Activated T-helper 2 cell treated with anti-CD3 and anti-CD28 coated beads, Interferon-gamma antibody, Interleukin-2, Interleukin-4, amounts not matched to agents 10 μg/mL and 5 μg/mL and 100 μg/mL, durations not matched to agents 14 hours and 24 hours and 36 hours (primary cell): ENCODE measurements at places on chromosomes 12 and 14. TPM values are rescaled to one million over a fixed set of nuclear protein-coding genes. Genes with fewer than 3 reads are reported as not detected.

DNA sequence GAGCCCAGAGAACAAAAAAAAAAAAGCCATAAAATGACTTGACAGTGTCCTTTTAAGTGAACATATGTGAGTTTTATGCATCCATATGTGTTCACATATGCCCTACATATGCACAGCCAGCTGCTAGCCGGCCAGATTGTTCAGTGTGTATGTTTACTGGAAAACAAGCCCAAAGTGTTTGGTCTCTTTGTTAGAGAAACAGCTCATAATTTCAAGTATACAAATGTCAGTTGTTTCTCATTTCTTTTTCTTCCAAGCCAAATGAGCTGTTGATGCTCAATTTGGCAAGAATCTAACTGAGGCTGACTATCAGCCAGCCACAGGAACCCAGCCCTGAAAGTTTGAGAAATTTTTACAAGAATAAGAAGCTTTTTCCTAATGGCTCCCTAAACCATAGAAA, 60.8 kb upstream of the TSPAN8 start:
- no peak for DNase-seq

DNA sequence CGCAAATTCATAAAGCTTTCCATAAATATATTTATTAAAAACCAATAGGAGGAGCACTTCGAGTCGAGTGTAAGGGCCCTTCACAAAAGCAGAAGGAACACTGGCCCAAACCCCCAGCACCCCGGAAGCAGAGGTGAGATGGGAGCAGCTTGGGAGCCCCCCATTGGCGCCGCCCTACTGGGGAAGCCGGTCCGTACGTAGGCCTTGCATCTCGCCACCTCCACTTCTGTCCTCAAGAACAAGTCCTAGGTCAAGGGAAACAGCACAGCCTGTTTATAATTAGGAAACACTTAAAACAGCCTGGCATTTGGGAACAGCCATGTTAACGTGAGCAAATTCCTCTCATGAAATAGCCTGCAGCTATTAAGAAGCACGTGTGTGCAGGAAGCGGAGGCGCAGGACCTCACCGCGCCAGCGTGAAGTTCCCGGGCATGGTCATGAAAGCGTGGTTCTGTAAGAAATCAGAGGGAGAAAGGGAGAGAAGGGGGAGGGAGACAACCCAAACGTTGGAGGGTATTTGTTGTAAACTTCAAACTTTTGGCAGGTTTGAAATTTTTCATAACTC, 7.7 kb downstream of the ANKRD9 start:
- no peak for DNase-seq

GRCh38 chr14:68306265-68306933, 486.5 kb downstream of the ZFP36L1 start:
- DNase-seq: no peak

DNA sequence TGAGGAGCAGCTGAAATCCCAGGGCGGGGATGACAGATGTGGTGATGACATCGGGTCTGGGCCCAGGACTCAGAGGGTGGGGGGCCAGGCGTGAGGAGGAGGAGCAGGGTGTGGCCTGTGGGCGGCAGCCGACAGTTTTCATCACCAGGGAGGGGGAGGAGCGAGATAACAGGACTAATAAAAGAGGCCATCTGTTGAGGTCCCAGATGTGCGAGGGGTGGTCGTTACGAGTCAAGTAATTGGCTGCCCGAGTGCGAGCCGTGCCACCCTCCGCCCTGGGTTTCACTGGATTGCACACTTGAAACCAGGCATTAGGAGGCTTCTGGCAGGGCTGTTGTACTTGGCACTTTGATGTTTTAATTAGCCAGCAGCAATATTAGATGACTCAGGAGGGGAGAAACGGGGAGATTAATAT, 67.2 kb downstream of the NOS1 start:
- DNase-seq: no peak

DNA sequence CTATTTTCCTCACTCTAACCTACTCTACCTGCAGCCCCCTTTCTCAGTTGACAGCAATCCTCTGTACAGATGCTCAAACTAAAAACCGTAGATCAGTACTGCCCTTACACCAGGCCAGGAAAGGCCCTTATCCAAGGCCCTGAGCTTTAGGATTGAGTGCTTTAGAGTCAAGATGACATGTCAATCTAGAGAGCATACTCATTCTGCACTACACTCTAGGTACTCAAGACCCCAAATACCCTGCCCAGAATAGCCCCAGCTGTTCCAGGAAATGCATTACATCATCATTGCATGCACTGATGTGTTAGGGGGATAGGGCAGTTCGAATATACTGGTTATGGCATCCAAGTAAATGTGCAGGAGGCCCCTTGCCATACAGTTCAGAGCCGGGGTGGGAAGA, 3.5 kb upstream of the PHLDA1 start:
- DNase-seq: no peak

- DNase-seq: no peak
Measured at GRCh38 chr12:26636710-26637328, 196.2 kb downstream of the ITPR2 start.

GRCh38 chr12:28149279-28149678, 41.0 kb upstream of the CCDC91 start:
- DNase-seq: no peak

DNA sequence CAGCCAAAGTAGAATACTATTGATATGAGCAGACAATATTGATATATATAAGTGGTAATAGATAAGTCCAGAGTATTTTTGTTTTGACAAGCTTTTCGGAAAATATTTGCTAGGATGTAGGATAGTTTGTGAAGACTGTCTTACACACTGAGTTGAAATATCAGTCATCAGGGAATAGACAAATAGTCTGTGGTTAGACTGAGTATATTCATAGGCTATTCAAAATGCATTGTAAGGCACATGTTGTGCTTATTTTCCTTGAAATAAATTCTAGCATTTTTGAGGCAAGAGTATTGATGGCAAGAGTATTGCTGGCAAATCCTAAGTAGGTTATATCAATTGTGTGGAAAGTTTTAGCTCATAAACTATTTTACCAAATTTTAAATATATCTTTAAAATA, 201.1 kb downstream of the LRIG3 start:
- no peak for DNase-seq

DNA sequence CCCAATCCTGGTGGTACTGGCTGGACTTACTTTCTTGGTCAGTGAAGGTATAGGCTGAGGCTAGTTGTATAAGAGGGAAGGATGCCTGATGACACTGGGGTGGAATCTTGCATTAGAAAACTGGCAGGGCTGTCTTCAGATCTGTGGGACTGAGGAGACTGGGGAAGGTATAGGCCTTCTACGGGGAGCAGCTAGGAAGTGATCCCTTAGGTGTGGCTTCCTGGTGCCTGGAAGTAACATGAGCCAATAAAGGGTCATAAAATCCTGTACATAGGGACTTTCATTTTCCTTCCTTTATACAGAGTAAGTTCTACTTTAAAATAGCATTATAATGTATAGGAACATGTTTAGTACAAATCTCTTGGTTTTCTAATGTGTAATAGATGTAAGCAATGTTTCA, 716.8 kb downstream of the LRFN5 start:
- DNase-seq: no peak

DNA sequence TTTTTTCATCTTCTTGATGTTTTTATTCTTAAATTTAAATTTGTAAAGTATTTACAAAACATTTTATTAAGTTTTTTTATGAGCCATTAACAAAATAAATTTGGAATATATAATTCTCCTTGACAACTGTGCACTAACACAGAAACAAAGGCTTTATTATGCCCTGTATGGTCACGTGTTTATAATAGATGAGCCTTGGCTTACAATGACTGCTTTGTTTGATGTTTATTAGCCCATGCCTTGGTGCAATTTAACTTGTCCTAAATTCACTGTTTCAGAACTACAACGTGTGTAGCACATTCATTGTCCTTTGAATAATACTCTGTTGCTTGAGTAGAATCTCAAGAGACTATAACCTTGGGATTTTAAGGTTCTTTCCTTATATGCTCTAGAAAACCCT, 59.8 kb downstream of the CNTN1 start:
- no peak for DNase-seq

DNA sequence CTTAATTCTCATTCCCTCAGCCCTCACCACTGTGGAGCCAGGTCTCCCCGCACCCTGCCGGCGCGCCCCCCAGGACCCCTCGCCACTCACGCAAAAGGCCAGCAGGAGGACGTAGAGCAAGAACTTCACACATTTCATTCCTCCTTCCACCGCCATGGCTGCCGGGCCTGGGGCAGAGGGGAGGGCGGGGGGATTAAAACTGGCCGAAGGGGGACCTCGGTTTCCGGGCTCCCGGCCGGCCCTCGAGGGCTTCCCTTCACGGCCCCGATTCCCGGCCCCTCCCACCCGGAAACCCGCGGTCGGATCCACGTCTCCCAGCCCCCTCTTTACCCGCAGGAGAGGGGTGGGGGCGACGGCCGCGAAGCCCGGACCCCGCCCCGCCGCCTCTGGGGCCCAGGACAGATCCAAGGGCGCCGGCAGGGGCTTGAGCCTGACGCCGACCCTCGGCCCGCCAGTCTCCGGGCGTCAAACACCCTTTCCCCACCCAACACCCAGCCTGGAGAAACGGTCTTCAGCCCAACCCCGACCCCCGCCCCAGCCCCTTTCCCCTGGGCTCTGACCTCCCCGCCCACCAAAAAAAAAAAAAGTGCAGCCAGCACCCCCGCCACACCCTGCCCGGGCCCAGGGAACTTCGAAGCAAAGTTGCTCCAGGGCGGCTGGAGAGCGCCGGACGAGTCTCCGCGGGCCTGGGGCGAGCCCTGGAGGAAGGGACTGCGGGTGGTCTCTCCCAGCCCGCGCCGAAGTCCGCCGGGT, 447 bp downstream of the CD63 start:
- DNase-seq: no peak

GRCh38 chr12:95548056-95548538, 3.2 kb downstream of the USP44 start:
- peak; percentile 13 for DNase-seq

- DNase-seq: no peak
Measured at GRCh38 chr12:92432724-92433441, 269.9 kb upstream of the PLEKHG7 start.

DNA sequence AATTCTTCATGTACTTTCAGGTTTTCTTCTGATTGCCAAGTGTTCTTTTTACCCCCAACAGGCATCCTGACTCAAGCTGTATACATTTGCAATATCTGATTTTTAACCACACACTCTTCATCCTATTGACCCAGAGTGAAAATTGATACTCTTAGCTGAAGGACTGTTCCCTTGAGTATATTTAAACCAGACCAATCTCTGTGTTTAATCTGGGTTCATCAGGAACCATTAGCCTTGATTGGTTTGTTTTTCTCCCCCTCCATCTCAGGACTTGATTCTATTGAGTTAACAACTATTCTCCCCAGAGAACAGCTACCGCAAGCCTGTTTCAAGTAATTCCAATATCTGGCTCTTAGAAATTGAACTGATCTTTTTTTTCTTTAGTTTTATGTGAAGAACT, 222.3 kb upstream of the NOVA1 start:
- no peak for DNase-seq

DNA sequence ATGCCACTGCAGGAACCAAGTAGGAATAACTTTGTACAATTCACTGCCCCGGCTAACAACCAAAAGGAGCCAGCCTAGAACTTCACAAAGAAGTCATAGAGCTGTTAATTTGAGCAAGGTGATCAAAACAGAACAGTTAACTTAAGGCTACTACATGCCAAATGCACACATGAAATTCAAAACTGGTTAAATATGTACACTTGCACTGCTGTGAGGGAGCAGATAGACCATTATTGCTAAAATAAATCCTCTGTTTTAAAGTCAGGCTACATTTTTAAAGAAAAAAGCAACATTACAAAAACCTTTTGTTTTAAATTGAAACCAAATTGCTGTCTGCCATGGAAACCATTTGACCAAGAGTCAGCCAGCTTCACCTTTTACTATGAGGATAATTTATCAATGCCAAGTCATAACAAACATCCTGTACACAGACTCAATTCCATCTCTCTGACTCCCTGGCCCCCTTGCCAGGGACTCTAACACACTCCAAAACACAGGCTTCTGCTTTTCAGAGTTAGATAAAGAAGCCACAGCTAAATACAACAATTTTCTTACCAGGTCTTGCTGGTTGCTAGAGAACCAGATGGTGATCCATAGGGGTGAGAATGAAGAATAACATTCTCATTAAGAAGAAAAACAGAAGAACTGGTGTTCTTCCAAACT, 84.0 kb downstream of the LRP6 start:
- DNase-seq: no peak

- DNase-seq: no peak
Measured at GRCh38 chr12:119447126-119447525, 112.6 kb downstream of the CCDC60 start.

DNA sequence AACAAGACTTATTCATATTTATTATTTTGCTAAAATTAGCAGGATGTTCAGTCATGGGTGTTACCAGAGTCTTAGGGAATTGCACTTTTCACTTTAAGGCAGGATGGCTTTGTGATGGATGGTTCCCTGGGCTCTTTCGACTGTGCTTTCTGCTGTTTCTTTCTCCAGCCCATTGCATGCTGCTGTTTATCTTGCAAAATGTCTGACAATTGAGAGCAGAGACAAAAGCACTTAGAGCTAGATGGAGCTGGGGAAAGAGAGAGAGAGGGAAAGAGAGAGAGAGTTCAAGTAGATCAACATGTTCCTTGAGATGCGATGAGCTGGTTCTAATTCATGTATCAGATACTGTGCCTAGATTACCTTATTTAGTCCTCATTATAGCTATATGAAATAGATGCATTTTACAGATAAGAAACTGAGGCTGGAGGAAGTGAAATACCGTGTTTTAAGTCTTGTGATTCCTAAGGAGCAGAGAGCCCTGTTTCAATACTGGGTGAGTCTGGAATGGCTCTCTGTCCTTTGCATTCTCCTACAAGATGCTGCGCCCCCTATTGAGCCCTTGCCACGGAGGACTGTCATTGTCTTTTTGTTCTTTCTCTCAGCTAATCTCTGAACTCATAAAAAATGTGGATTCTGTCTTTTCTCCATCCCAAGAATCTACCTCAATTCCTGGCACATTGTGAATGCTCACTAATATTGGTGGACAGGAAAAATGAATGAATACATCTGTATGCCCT, 227.9 kb downstream of the ALG10B start:
- DNase-seq: no peak

Gene FAM90A1
- total RNA-seq: 0.14 and 0.25 TPM in 2 replicates

Gene P3H3
- total RNA-seq: 5.2 and 5.3 TPM in 2 replicates

Gene CYP27B1
- 11.3 and 13.0 TPM in 2 replicates for total RNA-seq

Gene AKAP5
- total RNA-seq: 2.3 and 2.5 TPM in 2 replicates

Gene CATSPERB
- 0.46 and 0.69 TPM in 2 replicates for total RNA-seq

Gene PLEK2
- 0.37 TPM in 1 of 2 replicates, not detected in the other for total RNA-seq

Gene SLC25A21
- total RNA-seq: not detected in 2 replicates

Gene ASCL1
- not detected in 2 replicates for total RNA-seq

Gene BMP4
- total RNA-seq: not detected in 2 replicates

Gene PPP1CC
- 241 and 244 TPM in 2 replicates for total RNA-seq
